ENCODE measurements at places on chromosomes 4 and X.
A peak's percentile ranks its signal among the peaks of the same experiment; 100 is the strongest.

GRCh38 chrX:130055103-130055502 lies 55.2 kb downstream of the ELF4 start:
- DNase-seq = peak; percentile 73

DNA sequence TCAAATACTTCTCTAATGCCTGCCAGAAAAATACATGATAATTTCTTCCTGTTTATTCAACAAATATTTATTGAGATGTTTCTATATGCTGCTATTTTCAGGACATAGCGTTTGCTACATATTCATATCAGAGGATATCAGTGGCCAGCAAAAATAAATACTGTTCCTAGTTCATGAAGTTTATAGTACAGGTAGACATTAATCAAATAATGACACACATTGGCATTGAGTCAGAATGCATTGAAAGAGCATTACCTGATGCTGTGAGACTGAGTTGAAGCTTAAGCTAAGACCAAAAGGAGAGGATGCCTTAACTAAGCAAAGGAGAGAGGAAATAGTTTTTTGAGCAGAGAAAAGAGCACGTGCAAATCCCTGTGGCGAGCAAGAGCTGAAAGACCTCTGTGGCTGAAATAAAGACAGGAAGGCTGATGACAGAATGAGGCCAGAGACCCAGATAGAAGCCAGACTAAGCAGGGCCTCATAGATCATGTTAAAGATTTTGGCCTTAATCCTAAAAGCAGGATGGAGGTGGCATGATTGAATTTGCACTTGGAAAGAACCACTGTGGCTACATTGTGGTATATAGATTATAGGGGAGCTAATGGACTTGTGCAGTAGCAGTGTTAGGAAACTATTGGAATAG lies 36.2 kb downstream of the FAM241A start:
- no peak for DNase-seq

GRCh38 chr4:47615385-47615784 lies 130.3 kb downstream of the ATP10D start:
- DNase-seq = peak; percentile 23

DNA sequence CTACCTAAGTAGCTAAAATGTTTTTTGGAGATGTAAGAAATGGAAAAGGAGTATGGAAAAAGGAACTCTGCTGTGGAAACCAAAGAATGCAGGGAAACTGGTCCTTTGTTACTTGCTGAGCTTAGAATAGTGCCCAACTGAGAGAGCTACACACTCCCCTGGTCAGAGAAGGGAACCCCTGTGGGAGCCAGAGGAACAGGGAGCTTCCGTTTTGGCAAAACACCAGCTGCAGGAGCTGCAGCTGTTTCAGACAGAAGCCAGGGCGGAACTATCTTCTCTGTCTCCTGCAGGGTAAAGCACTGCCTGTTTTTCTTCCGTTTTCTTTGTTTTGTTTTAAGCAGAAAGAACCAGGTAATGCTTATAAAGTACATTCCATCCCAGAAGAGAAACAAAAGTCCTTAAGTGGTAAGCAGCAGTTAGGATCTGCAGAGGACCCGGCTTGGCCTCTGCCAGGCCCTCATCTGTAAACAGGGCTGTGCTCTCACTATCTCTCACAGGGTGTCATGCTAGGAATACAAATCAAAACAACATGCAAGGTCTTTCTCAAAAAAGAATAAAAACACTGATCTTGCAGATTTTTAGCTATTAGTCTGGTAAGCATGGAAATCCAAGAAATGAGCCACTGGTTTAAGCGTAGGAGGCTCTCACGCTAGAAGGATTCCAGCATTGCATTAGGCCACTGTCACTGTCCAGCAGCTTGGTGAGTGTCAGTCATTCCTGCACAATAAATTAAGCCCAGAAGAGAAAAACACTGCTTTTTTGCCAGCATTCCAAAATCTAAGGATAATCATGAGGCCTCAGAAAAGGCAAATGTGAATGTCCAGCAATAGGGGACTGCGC lies 76.1 kb downstream of the CHST7 start:
- no peak for DNase-seq

DNA sequence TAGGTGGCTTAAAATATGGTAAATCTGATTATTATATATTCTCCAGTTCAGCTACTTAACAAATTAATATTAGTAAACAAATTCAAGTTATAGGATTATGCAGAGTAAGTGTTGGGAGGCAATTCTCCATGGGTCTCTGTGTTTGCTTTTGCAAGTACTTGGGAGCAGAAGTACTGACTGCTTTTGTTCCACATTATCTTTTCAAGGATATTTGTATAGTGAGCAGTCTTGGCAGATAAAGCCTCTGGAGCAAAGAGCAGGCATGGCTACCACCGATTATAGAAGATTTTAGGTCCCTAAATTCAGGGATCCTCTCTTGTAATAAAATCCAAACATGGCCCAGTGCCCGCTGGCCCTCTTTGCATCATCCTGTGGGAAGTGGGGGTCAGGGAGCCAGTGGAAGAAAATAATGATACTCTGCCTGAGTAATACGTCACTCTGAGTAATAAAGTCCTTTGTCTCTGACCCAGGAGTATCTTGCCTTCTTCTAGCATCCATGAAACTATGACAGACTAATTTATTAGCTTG lies 23.2 kb downstream of the NDNF start:
- DNase-seq = peak; percentile 71

- DNase-seq = no peak
These were observed 64.2 kb upstream of the ZNF518B start for GRCh38 chr4:10521424-10521823.

DNA sequence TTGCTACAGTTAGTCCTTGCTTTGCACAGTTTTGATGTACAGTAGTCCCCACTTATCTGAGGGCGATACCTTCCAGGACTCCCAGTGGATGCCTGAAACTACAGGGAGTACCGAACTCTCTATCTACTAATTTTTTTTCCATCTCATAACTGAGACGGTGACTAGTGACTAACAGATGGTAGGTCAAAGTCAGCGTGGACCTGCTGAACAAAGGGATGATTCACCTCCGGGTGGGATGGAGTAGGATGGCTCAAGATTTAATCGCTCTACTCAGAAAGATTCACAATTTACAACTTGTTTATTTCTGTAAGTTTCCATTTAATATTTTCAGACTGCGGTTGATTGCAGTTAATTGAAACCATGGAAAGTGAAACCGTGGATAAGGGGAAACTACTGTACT lies 655.8 kb downstream of the ZNF674 start:
- no peak for DNase-seq

DNA sequence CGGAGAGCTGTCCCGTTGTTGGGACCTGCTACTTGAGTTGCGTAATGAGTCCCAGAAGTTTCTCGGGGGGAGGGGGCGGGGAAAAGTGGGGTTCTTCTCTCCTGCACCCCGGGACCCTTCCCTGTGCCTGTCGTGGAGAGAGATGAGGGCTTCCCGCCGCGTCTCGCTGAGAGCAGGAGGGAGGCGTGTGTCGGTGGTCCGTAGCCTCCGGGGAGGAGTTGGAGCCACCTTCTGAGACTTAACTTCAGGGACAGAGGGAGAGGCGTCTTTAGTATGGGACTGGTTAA lies 698 bp downstream of the AFF1 start:
- DNase-seq = no peak

- peak; percentile 16 for DNase-seq
These were observed at the start of gene CCNQ for GRCh38 chrX:153598541-153599191. CCNQ (minus strand) TSS chrX:153599139; CDS start chrX:153599073, 66 bp downstream.

GRCh38 chr4:42690537-42690936 lies 33.6 kb upstream of the ATP8A1 start:
- DNase-seq = no peak

GRCh38 chrX:42943051-42943974 lies 165.3 kb upstream of the PPP1R2C start:
- no peak for DNase-seq
